ENCODE measurements at places on chromosomes 3 and 15. TPM values are rescaled to one million over a fixed set of nuclear protein-coding genes. Genes with fewer than 3 reads are reported as not detected.

Gene PLS1
- total RNA-seq, result 23.6 TPM

Gene ISLR2
- total RNA-seq, result 0.08 TPM

Gene CFAP100
- total RNA-seq, result not detected

Gene C2CD4B
- total RNA-seq, result 71.7 TPM

Gene ADAMTSL3
- total RNA-seq, result 12.1 TPM

Gene CD276
- 14.0 TPM for total RNA-seq

DNA sequence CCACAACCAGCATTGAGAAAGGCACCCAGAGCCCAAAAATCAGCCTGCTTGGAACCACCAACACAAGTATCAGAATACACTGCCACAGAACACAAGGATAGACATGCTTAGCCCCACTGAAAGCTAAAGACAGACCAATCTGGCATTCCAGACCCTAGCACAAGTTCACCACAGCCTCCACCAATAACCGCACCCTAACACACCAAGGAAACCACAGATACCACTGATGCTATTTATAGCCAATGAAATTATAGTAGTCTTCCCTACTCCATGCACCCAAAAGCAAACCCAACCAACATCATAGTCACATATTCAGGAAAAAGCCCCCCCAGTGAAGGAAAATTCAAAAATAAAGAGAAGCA lies 83.9 kb upstream of the STT3B start:
- no peak for DNase-seq

DNA sequence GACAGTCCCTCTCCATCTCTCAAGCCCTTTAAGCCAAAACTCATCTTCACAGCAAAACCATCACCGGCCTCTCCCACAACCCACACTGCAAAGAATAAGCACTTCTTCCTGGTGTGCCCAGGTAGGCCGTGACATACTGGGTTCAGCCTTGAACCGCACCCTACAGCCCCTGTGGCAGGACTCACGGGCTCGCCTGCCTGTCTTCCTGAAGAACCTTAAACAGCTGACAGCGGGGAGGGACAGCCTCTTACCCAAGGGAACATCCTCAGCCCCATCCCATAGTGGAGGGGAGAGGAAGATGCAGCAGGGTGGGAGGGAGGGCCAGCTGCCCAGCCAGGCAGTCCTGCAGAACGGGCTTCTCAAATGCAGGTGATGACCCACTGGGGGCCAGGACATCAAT lies 40.2 kb downstream of the TBC1D2B start:
- no peak for DNase-seq

GRCh38 chr3:50339485-50340146 lies 1.0 kb downstream of the RASSF1 start:
- no peak for DNase-seq

GRCh38 chr3:30399394-30400181 lies 206.8 kb upstream of the TGFBR2 start:
- no peak for DNase-seq

GRCh38 chr3:3851621-3852323 lies 52.5 kb downstream of the LRRN1 start:
- DNase-seq, result no peak

DNA sequence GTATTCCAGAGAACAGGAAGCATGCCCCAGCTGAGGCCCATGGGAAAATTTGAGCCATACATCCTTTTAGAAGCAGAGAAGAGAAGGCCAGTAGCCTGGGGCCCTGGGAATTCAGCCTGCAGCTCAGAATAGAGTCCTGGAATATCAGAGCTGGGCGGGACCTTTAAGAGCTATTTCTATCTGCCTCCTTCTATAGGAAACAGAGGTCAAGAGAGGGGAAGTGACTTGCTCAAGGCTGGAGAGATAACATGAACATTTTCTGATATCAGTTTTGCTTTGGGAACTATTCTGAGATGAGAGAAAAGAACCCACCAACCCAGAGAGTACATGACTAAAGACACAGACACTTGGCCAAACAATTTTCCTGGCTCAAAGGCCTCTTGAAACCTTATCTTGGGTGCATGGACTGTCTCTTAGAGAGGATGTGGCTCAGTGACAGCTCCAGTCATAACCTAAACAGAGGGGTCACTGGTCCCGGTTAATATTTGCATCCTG lies 26.0 kb downstream of the MASP1 start:
- DNase-seq, result no peak

- DNase-seq, result no peak
These were observed 49.9 kb downstream of the PARP15 start for GRCh38 chr3:122627301-122627700.
